Chondrocyte (in vitro differentiated cells): ENCODE measurements at places on chromosomes 4 and X. TPM values are rescaled to one million over a fixed set of nuclear protein-coding genes. Genes with fewer than 3 reads are reported as not detected.

The SHROOM2 gene
- 3.1 to 4.4 TPM (median 4.0 TPM) in 3 replicates for total RNA-seq

The CENPE gene
- total RNA-seq = 4.3 to 10.6 TPM (median 8.2 TPM) in 3 replicates

The CT55 gene
- total RNA-seq = not detected in 3 replicates

The YY2 gene
- total RNA-seq = 3.6 to 4.9 TPM (median 4.7 TPM) in 3 replicates
